ENCODE measurements at places on chromosomes 3 and 15.
A peak's percentile ranks its signal among the peaks of the same experiment; 100 is the strongest.

DNA sequence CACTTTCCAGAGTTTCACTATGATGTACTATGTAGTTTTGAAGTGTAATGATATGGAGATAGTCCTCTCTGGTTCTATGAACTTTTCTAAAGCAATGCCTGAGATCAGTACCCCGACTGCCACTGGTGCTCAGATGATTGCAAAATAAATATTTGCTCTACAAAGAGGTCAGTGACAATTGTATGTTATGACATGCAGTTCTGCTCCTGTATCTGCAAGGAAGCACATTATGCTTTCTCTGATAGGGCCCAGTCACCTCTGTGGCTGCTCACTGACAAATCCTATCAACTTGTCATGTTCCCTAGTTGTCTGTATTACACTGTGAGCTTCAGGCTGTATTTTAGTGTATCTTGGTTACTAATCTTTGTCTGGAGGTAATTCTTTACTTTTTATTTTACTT is 362.6 kb downstream of the ROBO1 start:
- no peak for DNase-seq

- no peak for DNase-seq
Observed at GRCh38 chr3:55574671-55575070, 87.6 kb upstream of the WNT5A start.

GRCh38 chr3:69774029-69774428 is 34.8 kb downstream of the MITF start:
- DNase-seq = no peak

DNA sequence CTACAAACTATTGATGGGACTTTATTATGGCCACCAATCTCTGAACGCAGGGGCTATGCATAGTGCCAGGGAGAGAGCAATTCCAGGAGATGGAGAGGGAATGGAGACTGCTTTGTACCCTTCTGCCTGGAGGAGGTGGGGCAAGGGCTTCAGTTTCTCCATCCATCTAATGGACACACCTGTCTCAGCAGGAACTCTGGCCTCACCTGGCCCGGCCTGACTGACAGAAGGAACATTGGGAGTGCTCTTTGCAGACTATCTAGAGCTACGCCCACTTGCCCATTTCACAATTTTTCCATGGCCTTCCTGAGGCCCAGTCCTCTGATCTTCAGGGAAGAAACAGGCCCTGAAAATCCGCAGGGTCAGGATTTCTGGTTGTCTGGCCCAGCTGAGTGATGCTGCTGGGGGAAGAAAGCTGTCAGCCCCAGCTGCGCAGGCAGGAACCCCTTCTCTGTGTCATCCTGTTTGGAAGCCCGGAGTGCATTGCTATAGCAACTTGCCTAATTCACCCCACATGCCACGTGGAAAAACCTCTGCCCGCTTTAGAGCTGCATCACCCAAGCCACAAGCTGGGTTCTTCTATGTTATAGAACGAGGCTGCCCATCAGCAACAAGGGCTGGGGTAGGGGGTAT is 6.4 kb downstream of the ITGA11 start:
- DNase-seq = no peak

DNA sequence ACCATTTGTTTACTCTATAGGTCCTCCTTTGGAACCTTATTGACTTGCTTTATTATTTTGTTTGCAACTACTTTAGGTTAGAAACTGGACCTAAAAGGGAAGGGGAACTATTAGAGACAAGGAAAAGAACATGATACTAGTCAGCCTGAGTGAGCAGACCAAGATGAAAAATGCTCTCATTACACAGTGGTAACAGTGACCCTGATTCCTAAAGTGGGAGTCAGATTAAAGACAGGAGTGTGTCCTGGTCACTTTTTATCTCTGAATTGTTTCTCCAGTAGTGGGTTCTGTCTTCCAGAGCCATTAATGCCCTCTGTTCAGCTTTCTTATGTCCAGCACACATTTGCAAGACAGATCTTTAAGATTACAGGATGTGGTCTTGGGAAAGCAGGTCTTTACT is 124.1 kb downstream of the TMEM108 start:
- DNase-seq = no peak

- DNase-seq = no peak
Observed at GRCh38 chr3:11004563-11004962, 12.0 kb downstream of the SLC6A1 start.

DNA sequence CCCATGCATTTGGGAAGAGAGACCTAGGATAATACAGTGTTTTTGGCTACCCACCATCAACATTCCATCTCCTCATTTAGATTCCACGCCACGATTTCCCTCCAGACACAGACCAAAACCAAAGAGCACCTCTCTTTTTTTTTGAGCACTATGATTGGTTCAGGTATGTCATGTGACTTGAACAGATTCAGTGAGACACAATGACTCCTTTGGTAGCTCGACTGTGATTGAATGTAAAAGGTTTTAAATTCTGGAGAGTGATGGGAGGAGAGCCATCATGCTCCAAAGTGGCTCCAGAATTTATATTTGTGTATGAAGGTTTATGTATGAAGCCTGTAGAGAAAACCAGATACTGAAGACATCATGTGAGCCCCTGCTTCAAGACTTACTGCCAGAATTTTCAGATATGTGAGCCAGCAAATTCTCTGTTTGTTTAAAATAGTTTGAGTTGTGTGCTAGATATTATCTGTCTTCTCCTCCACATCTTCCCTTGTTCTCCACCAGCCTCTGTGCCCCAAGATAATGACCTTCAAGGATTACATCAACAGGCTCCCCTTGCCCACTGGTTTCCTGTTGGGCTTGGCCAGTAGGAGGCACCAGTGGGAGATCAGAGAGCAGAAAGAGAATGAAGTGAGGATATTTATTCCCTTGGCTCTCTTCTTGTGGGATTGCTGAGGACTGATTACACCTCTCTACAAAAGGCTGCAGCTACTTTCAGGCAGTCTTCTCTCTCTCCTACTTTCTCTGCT is 12.5 kb downstream of the MYD88 start:
- DNase-seq = no peak

DNA sequence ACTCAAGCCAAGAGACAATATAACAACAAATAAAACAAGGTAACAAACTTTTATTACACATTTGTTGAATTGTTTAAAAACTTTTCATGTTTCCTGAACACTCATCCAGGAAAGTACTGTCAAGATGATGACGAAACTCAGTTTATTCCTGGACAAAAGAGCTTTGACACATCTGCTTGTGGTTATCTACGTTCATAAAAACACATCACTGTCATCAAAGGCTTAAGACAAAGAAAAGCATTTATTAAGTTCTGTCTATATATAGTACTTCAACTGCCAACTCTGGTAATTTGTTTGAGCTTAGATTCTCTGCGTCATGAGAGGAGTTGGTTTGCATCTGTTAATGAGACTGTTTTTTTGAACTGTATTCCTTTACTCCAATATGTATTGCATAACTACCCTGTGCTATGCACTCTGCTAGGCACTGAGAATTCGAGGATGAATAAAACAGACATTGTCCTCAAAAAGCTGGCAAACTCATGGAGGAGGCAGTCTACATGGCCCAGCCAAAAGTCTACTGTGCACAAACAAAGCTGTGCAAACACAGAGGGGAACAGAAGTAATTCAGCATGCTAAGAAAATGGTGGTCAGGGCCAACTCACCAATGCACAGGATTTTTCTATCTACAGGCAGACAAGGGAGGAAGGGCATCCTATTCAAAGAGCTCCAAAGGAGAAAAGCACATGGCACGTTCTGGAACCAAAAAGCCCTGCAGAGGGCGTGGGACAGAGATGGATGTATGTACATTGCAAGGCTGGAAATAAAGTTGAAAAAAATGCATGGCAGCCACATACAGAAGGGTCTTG is 21.5 kb downstream of the PLD1 start:
- peak; percentile 72 for DNase-seq

GRCh38 chr3:68249265-68249664 is 594.9 kb upstream of the SUCLG2 start:
- no peak for DNase-seq

- DNase-seq = no peak
Observed at GRCh38 chr15:62323353-62323890, 158.3 kb upstream of the C2CD4B start.

DNA sequence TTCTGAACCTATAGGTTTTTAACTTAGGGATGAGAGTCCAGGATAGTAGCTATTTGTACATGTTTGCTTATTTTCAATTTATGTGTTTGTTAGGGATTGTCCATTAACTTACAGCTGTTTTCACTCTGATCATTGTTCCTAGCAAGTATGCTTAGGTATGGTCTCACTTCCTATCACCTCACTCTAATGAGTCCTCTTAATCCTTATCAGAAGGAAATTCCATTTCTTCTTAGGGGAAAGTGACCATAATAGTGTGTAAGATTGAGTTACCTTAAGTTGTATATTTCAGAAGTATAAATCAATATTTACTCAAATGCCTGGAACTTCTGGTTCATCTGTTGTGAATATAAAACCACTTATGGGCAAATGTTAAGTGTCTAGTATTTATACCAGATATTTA is 53.0 kb downstream of the PIAS1 start:
- DNase-seq = no peak

GRCh38 chr3:147246906-147247305 is 159.4 kb downstream of the ZIC4 start:
- no peak for DNase-seq

GRCh38 chr3:158347966-158348365 is 223.0 kb upstream of the MLF1 start:
- DNase-seq = no peak

DNA sequence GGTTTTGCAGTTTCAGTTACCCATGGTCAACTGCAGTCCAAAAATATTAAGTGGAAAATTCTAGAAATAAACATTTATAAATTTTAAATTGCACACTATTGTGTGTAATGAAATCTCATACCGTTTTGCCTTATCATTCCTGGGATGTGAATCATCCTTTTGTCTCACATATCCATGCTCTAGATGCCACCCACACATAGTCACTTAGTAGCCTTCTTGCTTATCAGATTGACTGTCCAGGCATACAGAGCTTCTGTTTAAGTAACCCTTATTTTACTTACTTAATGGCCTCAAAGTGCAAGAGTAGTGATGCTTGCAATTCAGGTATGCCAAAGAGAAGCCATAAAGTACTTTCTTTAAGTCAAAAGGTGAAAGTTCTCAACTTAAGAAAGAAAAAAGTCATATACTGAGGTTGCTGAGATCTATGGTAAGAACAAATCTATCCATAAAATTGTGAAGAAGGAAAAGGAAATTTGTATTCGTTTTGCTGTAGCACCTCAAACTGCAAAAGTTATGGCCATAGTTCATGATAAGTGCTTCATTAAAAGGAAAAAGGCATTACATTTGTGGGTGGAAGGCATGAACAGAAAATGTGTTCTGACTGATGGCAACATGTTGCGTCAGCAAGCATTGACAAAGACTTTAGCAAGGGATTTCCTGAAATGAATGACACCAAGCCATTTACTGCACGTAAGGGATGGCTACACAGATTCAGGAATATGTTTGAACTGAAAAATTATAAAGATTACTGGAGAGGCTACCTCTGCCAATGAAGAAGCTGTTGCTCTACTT is 43.8 kb downstream of the SPATA16 start:
- peak; percentile 6 for DNase-seq

GRCh38 chr3:13318626-13319470 is 101.3 kb downstream of the NUP210 start:
- no peak for DNase-seq

DNA sequence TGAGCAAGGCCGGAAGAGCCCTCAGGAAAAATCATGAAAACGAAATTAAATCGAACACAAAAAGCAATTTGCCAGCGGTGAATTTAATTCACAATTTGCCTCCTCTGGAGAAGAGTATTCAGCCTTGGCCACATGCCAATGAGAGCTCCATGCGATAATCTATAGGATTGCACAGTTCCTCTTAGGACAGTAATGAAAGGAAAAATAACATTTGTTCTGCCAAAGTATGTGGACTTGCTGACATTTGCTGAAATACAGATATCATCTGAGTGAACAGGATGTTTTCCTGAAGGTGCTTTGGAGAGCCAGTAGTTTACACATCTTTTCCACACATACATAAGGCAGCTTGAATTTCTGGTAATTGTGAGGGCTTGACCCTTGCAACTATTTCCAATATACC is 188.6 kb upstream of the PDZRN3 start:
- DNase-seq = peak; percentile 5

DNA sequence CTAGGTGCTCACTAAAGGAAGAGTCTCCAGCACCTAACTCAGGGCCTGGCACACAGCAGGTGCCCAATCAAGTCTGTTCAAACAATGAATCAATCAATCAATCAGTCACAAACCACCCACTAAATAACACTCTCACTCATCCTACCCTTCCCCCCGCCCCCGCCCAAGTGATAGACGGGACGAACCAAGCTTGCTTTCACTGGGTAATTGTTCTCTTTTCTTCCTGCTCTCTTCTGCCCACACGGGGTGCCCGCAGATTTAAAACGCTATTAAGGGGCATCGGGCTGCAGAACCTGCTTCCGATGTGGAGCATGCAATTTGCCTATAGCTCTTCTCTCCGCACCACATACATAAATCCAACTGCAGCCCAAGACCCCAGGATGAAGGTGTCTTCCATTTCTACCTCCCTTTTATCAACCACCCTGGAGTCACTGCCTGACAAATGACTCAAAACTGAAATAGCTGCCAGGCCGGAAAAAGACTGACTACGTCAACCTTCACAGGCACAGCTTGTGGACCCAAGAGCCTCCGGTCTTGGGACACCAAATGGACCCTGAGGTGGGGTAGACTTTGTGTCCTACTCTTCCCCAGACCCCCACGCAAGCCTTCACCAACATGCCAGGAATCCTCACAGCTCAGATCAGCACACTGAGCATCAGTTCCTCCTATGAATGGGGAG is 1.7 kb downstream of the KLHL25 start:
- DNase-seq = no peak

DNA sequence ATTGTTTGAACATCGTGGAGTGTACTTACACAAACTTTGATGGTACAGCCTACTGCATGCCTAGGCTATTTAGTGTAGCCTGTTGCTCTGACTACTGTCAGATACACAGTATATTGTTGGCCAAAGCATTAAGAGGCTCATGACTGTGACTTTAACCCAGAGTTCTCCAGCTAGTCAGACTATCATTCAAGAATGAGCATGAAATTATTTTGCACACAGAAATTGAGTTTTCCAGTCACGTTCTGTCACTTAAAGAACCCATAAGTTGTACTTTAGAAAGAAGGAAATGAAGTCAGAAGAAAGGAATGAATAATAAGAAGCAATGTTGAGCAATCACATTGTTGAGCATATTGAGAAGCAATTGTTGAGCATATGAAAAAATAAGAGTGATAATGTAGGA is 37.6 kb upstream of the SLC22A13 start:
- peak; percentile 50 for DNase-seq

GRCh38 chr3:71453822-71454511 is 129.6 kb downstream of the FOXP1 start:
- no peak for DNase-seq

DNA sequence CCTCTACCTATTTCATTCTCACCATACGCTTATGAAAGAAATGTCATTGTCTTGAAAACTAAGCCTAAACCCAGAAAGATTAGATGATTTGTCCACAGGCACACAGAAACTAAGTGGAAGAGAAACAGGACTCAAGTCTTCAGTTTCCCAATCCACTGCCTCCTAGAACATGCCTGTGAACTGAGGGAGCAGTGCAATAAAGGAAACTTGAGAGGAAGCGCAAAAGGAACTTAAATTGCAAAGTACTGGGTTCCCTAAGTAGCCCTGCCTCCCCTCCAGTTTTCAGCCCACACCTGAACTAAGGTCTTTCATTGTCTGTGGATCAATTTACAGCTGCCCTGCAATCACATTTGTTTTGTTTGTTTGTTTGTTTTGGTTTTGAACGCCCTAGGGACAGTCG is 56.7 kb upstream of the TSEN2 start:
- DNase-seq = no peak

Measured in brain microvascular endothelial cell (primary cell).